ENCODE measurements at places on chromosomes 6 and 20. TPM values are rescaled to one million over a fixed set of nuclear protein-coding genes. Genes with fewer than 3 reads are reported as not detected.

The GPR6 gene
- not detected for total RNA-seq

The CUTA gene
- 214 TPM for total RNA-seq

The SYTL3 gene
- total RNA-seq: 0.98 TPM

The NT5E gene
- total RNA-seq: 44.8 TPM

The PRKN gene
- total RNA-seq: 0.02 TPM

The DUSP15 gene
- total RNA-seq: 1.1 TPM

The SLC4A11 gene
- 7.5 TPM for total RNA-seq

The HAO1 gene
- total RNA-seq: not detected

The PRICKLE4 gene
- 0.76 TPM for total RNA-seq

The CHRNA4 gene
- 0.48 TPM for total RNA-seq

The MPIG6B gene
- not detected for total RNA-seq

The RSPO4 gene
- total RNA-seq: not detected

The ZNF184 gene
- 3.5 TPM for total RNA-seq

The TRMT11 gene
- total RNA-seq: 12.9 TPM

The AVP gene
- not detected for total RNA-seq

The FGD2 gene
- not detected for total RNA-seq

The NOTCH4 gene
- total RNA-seq: 0.36 TPM

The MCHR2 gene
- not detected for total RNA-seq

The DSP gene
- total RNA-seq: 32.3 TPM

The DEFB132 gene
- total RNA-seq: not detected

The SLC29A1 gene
- total RNA-seq: 50.6 TPM

The DAAM2 gene
- not detected for total RNA-seq

The PRDM13 gene
- total RNA-seq: 0.93 TPM

The TUBB2A gene
- total RNA-seq: 73.1 TPM

The SSR1 gene
- 67.1 TPM for total RNA-seq

The CRISP2 gene
- not detected for total RNA-seq

The FLRT3 gene
- 2.2 TPM for total RNA-seq

The CGAS gene
- 6.3 TPM for total RNA-seq

The ARHGAP40 gene
- 0.02 TPM for total RNA-seq

The CST1 gene
- total RNA-seq: 1.1 TPM

The SDC4 gene
- 119 TPM for total RNA-seq

The SRSF12 gene
- 1.5 TPM for total RNA-seq

The SIGLEC1 gene
- 0.02 TPM for total RNA-seq

The SIRPB1 gene
- 0.51 TPM for total RNA-seq

The POU5F1 gene
- total RNA-seq: 5.3 TPM

The WFDC10B gene
- not detected for total RNA-seq

The C20orf204 gene
- total RNA-seq: 0.62 TPM

The SAPCD1 gene
- 2.7 TPM for total RNA-seq

The ZC2HC1B gene
- not detected for total RNA-seq

The OR2H1 gene
- not detected for total RNA-seq

The DXO gene
- total RNA-seq: 11.7 TPM

The PRSS16 gene
- total RNA-seq: 3.4 TPM

All from A549 treated with CORT108297 at 1 μM for 4 hours (cell line).